ENCODE measurements at places on chromosomes 4 and X. TPM values are rescaled to one million over a fixed set of nuclear protein-coding genes. Genes with fewer than 3 reads are reported as not detected.

DNA sequence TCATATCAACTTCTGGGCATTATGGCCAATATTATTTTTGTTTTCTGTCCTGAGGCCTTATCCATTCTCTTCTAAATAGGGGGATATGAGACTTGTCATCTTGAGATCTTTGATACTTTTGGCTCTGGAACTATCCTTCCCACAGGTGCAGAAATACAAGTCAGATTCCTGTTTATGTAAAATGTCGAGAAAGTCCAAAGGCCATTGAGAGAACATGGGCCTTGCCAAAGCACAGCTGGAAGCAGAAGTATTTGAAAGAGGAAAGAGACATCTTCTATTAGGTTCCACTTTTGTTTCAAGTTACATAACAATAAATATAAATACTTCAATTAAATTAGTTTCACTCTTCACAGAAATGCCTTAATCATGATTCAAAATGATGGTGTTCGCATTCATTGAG is 20.8 kb upstream of the PRSS48 start:
- no peaks in the 10 kb centered on the region for H3K27me3 ChIP-seq
- H3K4me3 ChIP-seq = no peak overlapping the region
- no peaks in the 10 kb centered on the region for H3K36me3 ChIP-seq
- H3K27ac ChIP-seq = no peak overlapping the region
- no peaks in the 10 kb centered on the region for H3K4me1 ChIP-seq

DNA sequence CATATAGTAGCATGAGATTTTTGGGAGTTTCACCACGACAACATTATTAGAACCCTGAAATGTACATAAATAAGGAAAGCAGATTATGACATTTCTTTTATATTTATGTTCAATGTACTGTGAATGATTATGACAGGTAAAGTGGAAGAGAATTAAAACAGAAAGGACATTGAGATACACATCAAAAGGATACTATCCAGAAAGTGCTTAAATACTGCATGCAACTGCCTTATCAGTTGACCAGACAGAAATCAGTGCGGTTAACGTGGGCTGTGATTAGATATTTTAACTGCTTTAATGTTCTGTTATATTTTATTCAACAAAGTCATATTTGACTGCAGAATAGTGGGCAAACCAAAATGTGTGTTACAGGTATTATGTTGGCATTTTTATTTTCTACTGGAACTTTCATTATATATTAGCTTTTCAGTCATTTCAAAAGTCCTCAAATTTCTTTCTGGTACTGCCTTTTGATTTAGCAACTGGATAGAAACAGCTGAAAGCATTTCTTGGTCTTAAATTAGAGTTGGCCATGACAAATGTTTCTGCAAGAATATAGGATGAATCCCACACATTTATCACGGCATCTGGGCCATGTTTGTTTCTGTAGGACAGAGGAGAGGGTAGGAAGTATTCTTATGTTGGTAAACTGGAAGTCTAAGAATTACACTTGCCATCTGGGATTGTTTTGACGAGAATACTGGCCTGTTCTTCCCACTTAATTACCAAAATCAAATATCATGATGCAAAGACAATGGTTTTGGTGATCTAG is 255.2 kb downstream of the SLC39A8 start:
- no peaks in the 10 kb centered on the region for H3K27me3 ChIP-seq
- no peaks in the 10 kb centered on the region for H3K36me3 ChIP-seq
- no peak overlapping the region for H3K4me3 ChIP-seq
- H3K27ac ChIP-seq = no peak overlapping the region
- DNase-seq = no peak

DNA sequence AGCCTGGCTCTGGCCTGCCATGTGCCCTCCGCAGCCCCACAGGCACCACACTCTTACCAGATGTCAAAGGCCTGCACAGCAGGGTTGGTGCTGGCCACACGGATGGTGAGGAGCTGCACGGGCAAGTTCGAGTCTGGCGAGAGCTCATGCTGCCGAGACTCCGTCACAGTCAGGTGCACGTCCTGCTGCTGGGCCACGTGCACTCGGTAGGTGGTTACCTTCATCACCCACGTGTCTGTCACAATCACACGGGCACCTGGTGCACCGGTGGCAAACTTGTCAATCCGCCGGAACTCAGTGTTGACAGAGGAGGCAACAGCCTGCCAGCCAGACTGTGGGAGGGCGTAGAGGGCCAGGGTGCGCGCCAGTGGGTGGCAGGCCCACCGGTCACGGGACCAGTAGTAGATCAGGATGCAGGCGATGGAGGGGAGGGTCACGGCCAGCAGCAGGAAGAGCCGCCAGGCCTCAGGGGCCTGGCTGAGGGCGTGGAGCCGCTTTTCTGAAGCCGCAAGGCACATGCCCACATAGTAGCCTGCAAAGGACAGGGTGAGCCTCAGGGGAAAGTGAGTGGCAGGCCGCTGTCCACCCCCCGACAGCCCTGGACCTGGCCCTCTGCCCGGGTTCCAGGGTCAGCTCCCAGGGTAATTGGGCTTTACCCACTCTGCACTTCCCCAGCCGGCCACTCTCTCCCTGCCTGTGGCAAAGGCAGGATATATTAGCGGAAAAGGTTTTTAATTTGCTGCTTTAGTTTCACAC is 2.9 kb downstream of the TMEM129 start:
- no peak overlapping the region for H3K4me3 ChIP-seq
- no peak for DNase-seq
- H3K27ac ChIP-seq = peak overlapping the region; percentile 42
- H3K36me3 ChIP-seq = peaks cover 40% of the 10 kb centered on the region
- H3K27me3 ChIP-seq = no peaks in the 10 kb centered on the region

DNA sequence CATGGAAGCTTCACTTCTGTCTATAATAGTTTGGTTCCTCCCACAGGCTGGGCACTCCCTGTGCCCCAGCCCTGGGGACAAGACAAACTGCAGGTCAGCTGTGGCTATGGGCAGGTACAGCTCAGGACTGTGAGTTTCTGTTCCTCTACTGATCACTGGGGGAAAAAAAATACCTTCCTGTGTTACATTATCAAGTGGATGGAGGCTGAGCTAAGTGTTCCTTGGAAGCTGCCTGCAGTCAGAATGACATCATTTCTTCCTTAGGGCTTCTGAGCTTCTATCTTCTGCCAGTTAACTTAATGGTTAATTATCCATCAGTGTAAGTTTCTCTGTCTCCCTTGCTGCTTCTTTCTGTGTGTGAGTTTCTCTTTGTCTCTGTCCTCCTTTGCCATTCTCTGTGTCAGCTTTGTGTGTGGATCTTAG is 4.6 kb downstream of the RAB33A start:
- no peak for DNase-seq
- peak overlapping the region; percentile 39 for H3K4me3 ChIP-seq
- peaks cover 51% of the 10 kb centered on the region for H3K4me1 ChIP-seq
- peak overlapping the region; percentile 70 for H3K27ac ChIP-seq

The TIGD4 gene
- 0.53 TPM for total RNA-seq

The EPGN gene
- total RNA-seq = not detected

The MSX1 gene
- not detected for total RNA-seq

All from activated CD8-positive, alpha-beta memory T cell treated with anti-CD3 and anti-CD28 coated beads, Interleukin-2, amount 10 ng/mL, durations not matched to agents 7 days and 5 days (primary cell).